Left cardiac atrium (tissue), 4 donors: ENCODE measurements at places on chromosomes 12 and 14. TPM values are rescaled to one million over a fixed set of nuclear protein-coding genes. Genes with fewer than 3 reads are reported as not detected.

- DNase-seq, result peak; percentile 95
Measured at GRCh38 chr12:14803011-14803829, at the start of the genes C12orf60 and WBP11. TSS of gene C12orf60 (plus strand) at chr12:14803670. CDS start at chr12:14822936, 19,266 bp downstream. TSS of gene WBP11 (minus strand) at chr12:14803478. CDS start at chr12:14801383, 2,095 bp downstream.

FAIM2 gene
- total RNA-seq, result 25.9 TPM

- DNase-seq, result no peak
Measured at GRCh38 chr12:53983950-53984572, 885 bp upstream of the HOXC10 start.

DNA sequence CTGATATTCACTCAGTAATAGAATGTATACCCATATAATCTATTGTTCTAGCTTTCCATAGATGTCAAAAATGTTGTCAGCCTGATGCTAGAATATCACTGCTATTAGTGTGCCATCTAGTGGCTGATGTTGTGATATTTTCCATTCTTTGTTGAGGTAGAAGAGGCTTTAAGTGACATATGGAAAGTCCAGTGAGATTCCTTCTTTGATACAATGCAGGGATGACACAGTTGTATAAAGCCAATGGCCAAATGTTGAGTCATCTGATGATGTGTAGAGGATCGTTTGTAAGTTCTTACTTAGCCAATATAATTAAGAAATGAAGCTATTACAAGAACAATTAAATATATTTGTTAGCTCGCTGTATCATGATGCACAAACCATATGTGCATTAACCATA, 58.1 kb upstream of the PCED1B start:
- DNase-seq, result no peak

DNA sequence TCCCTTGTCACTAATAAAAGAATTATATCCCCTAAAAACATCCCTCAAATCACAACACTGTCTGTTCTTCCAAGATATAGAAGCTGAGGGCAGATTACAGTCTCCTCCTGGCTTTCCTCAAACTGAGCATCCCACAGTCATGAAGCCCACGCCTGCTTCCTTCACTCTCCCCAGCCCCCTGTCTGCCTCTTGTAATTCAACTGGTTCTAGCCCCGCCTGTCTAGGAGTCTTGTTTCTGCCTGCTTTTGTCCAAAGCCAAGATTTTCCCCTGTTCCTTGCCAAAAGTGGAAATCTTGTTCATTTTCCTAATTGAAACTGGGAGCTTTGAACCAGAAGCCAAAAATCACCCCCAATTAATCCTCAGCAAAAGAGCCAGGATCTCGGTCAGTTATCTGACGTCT, 35.9 kb upstream of the PWP1 start:
- DNase-seq, result no peak

GRCh38 chr12:4443616-4444015, 2.0 kb downstream of the FGF6 start:
- DNase-seq, result no peak

DNA sequence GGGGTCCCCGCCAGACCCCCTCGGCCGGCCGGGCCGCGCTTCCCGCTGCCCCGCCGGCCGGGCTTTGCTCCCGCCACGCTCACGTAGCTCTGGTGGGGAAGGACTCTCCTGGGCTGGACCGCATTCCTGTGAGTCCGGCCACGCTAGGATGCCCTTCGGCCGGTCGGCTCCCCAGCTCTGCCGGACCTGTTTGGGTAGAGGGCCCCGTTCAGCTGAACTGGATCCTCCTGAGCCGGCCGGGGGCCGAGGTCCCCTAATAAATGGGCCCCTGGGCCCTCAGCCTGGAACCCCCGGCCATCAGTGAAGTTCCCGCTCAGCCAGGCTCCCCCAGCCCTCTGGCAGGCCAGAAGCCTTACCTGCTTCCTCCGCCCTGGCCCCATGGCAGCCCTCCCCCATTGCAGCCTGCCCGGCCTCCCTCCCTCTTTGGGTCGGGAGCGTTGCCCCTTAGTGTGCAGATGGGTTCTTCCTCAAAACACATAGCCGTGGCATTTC, 593 bp downstream of the UNC119B start:
- DNase-seq, result no peak

- peak; percentile 13 for DNase-seq
Measured at GRCh38 chr12:123057513-123058265, 77.2 kb downstream of the ARL6IP4 start.

KRT5 gene
- 4.6 TPM for total RNA-seq

DNA sequence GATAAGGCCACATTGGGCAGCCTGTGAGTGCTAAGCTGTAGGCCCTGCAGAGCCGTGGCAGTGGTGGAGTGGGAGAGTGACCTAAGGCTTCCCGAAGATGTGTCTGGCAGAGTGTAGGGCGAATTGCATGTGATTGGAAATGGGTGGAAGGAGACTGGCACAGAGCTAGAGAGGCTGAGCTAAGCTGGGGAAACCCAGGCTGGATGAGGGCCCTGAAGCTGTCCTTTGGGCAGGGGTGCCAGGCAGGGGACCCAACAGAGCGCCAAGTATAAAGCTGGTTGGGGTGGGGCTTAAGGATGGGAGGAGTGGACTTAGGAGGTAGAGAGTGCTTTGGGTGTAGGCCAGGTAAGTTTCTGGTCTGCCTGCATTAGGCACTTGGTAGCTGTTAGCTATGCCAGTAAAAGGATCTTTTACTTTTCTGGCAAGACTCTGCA, 47.9 kb downstream of the WDR20 start:
- no peak for DNase-seq

CMA1 gene
- 0.42 TPM for total RNA-seq

DNA sequence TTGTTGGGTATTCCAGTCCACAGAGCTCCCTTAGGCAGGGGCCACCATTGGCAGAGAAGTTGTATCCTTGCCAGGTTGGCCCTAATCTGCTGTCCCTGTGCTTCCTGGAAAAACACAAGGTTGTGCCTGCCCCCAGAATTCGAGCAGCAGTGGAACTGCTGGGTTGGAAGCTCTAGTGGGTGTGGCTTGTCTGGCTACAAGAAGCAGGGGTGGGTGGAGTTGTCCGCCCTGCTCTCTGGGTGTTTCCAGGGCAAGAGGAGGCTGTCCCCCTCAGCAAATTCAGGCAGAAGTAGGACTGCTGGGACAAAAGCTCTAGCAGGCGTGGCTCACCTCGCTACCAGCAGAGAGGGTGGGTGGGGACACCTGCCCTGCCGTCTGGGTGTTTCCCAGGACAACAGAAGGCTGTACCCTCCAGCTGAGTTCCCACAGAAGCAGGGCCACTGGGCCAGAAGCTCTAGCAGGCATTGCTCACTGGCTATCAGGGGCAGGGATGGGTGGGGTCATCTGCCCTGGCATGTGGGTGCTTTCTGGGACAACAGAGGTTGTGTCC, 72.8 kb upstream of the NPAS3 start:
- peak; percentile 26 for DNase-seq

OR10P1 gene
- 0.68 TPM for total RNA-seq

DNA sequence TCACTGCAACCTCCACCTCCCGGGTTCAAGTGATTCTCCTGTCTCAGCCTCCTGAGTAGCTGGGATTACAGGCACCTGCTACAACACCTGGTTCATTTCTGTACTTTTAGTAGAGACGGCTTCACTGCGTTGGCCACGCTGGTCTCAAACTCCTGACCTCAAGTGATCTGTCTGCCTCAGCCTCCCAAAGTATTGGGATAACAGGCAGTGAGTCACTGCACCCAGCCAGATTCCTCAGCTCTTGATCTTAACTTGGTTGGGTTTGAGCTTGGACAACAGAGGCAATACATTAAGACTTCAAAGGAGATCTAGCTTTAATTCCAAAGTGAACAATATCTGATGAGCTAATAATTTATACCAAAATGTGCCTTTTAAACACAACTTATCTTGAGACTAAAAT, 5.6 kb downstream of the DAZAP2 start:
- no peak for DNase-seq

SSTR1 gene
- 1.3 TPM for total RNA-seq

DNA sequence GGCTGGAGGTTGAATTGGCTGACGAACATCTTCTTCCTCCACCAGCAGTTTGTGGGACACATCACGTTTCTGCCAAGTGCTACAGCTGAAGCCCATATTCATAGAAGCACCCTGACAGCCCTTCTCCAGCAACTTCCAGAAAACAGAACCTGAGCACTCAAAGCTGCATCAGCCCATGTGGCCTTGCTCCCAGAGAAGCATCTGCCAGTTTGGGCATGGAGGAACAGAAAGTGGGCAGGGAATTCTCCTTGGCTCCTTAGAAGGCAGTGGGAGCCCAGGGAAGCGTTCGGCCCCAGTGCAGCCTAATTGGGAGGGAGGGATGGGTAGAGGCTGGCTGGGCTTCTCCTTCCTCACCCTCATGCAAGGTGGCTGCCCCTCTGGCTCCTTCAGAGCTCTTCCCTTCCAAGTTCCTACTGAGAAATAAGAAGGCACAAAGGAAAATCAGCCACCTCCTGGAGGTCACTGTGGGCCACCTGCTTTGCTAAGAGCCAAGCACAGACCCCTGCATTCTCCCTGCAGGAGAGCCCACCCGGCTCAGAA, 4.1 kb upstream of the NGB start:
- no peak for DNase-seq

GRCh38 chr12:4829161-4829792, 80.4 kb upstream of the KCNA1 start:
- DNase-seq, result no peak

DNA sequence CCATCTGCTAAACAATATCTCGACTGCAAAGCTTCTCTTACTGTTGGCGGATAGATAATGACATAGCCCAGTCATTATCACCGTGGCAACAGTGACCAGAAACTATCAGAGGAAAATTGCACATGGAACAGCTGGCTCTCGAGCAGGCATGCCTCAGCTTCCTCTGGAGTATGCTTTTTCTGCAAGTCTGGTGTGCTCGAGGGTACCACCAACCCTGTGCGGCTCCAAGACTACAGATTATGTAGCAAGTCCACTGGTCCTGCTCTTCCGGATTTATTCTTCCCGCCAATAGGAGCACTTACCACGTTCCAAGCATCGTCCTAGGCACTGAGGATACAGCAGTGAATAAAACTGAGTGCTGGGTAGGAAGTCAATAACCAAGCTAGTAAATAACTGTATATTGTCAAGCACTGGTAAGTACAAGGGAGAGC, 1.4 kb upstream of the GLRX5 start:
- no peak for DNase-seq

DNA sequence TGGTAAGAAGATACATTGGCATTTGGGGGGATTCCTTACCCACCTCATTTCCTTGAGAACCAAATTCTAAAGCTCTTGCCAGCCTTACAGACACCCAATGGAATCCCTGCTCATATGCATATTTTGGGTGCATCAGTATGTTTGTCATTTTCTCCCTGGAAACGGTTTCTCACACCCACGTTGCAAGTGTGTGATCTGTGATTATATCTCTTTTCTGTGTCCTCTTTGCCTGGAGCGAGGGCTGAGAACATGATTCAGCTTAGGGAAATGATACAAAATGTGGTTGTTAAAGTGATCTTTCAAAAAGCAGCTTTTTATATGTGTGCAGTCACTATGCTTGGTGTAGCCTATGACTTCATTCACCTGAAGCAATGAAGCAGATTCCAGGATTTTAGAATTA, 52.0 kb downstream of the KCNMB4 start:
- DNase-seq, result no peak

- peak; percentile 14 for DNase-seq
Measured at GRCh38 chr12:49893753-49894750, 9.6 kb downstream of the FAIM2 start.

RIPK3 gene
- total RNA-seq, result 6.7 TPM

GRCh38 chr14:68665792-68666204, 127.1 kb downstream of the ZFP36L1 start:
- DNase-seq, result no peak

GRCh38 chr12:124350491-124350890, 55.6 kb downstream of the RFLNA start:
- no peak for DNase-seq

- DNase-seq, result no peak
Measured at GRCh38 chr14:33691907-33692306, 259.0 kb downstream of the EGLN3 start.

GRCh38 chr12:69685810-69686209, 13.3 kb downstream of the BEST3 start:
- no peak for DNase-seq

DNA sequence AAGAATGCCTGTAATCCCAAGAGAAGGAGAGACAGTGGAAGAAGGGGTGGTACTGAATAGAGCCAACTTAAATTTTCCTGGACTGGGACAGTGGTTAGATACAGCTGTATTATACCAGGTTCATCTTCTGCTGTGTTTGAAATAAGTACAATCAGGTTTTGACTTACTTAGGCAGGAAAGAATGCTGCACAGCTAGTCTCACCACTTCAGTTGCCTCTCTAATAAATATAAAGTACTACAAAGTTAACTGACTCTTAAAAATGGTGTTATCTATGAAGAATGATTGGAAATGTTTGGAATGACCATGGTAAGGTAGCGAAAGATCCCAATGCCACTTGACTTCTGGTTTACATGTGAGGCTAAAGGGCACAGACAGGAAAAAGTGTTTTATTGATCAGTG, 652.1 kb downstream of the NOVA1 start:
- DNase-seq, result no peak

DNA sequence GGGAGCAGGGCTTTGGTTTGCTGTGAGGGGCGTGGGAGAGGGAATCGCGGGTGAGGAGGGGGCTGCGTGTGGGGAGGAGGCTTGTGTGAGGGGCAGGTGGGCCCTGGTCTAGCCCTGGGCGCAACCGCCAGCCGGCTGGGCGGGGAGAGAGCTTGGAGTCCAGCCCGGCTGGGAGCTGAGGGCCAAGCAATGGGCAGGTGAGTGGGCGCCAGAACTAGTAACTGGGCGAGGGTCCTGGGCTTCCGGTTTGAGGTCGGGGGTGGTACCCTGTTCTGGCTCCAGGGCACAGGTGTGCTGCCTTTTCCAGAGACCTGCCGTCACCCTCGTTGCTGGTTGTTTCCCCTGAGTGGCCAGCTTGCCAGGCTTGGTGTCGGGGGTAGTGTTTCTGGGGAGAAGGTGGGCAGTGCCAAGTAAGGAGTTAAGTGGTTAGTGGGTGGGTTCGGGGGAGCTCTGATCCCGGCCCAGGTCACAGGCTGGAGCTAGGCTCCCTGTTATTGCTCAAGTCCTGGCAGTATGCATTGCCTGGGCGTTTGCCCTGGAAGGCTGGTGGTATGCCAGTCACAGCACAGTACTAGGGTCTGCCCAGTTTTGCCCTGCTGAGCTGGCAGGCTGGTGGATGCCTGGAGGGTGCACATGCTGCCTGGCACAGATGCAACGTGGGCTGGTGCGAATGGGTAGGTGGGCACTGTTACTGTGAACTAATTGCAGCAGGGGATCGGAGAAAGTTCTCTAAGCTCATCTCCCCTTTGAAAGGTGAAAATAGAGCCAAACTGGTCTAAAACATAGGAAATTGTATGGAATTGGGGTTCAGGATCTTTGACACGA, 683 bp downstream of the CIPC start:
- peak; percentile 70 for DNase-seq

GRCh38 chr14:46147452-46147851, 504.1 kb downstream of the RPL10L start:
- no peak for DNase-seq

GRCh38 chr14:102821252-102821651, 44.0 kb downstream of the TRAF3 start:
- DNase-seq, result no peak

INHBE gene
- total RNA-seq, result not detected
